Sciatic nerve (tissue), 2 donors: ENCODE measurements at places on chromosomes 13 and 19.

GRCh38 chr13:69975496-69975895 is 132.1 kb upstream of the ATXN8OS start:
- DNase-seq: no peak

GRCh38 chr19:51654783-51655182 is 8.2 kb upstream of the SIGLEC14 start:
- no peak for DNase-seq

DNA sequence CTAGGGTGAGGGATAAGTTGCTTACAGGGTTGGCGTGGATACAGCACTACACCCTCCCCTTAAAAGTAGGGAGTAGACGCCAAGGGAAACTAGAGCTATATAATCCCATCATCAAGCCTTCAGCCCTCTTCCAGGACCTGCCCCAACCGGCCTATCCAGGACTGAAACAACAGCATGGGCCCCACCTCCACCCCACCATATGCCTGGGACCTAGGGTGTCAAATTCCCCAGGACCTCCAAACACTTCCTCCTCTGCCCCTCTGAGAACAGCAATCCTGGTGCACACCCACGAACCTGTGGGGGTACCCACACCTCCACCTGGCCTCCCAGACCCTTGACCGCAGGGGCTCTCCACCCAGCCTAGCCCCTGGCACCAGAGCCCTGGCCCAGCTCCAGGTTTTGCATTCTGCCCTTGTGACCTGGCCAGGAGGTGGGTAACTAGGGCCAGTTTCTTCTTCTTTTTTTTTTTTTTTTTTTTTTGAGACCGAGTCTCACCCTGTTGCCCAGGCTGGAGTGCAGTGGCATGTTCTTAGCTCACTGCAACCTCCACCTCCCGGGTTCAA is 1.4 kb upstream of the CYP2F1 start:
- peak; percentile 51 for DNase-seq

- DNase-seq: no peak
Observed at GRCh38 chr13:77359171-77359570, 32.3 kb upstream of the MYCBP2 start.

- no peak for DNase-seq
Observed at GRCh38 chr13:80121038-80121437, 219.9 kb downstream of the SPRY2 start.
